ENCODE measurements at places on chromosomes 6 and 20.

- no peak for DNase-seq
Observed at GRCh38 chr6:159125951-159126352, 43.2 kb upstream of the FNDC1 start.

DNA sequence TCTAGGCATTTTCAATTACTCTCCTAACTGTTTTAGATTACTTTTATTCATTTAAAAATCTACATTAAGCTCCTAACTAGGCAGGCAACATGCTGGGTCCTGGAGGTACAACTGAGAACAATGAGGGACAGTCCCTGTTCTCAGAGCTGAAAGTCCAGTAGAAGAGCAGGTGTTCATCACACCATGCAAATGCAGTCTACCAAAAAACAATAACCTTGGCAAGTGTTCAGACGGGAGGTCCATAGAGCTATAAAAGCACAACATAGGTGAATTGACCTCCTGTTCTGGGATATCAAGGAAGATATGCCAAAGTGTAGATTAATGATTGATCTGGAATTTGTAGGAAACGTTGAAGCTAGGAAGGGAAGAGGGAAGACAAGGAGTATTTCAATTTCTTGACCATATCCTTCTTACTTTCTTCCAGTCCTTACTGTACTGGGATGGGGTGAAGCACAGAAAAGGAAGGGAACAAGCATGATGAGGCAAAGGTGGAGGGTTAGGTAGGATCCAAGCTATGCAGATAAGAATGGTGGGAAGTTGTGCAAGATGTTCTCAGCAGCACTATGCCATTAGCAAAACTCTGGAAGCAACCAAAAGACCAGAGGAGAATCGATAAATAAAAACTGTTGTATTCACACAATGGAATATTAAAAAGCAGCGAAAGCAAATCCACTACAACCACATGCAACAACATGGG lies 485.7 kb upstream of the JARID2 start:
- no peak for DNase-seq

- DNase-seq, result no peak
Observed at GRCh38 chr6:120202878-120203277, 853.3 kb upstream of the MAN1A1 start.

GRCh38 chr6:135738636-135739035 lies 112.9 kb upstream of the PDE7B start:
- DNase-seq, result no peak

All from stimulated activated CD8-positive, alpha-beta memory T cell treated with anti-CD3 and anti-CD28 coated beads, Interleukin-4, amount 100 ng/mL, for 24 hours (primary cell).